ENCODE measurements at places on chromosomes 2 and 18. TPM values are rescaled to one million over a fixed set of nuclear protein-coding genes. Genes with fewer than 3 reads are reported as not detected.

FAM237A gene
- total RNA-seq = not detected

TTL gene
- total RNA-seq = 49.4 TPM

RGPD3 gene
- total RNA-seq = 0.98 TPM

IL1RL1 gene
- total RNA-seq = 0.25 TPM

ARHGAP15 gene
- total RNA-seq = 19.9 TPM

TNFAIP6 gene
- total RNA-seq = 0.25 TPM

BOLL gene
- not detected for total RNA-seq

IL36RN gene
- total RNA-seq = not detected

ACMSD gene
- not detected for total RNA-seq

KLHL30 gene
- not detected for total RNA-seq

CDK5R2 gene
- total RNA-seq = 11.6 TPM

GNLY gene
- total RNA-seq = not detected

VIL1 gene
- total RNA-seq = not detected

RIT2 gene
- total RNA-seq = 16.0 TPM

SERPINB5 gene
- 0.49 TPM for total RNA-seq

TMEM169 gene
- total RNA-seq = 15.7 TPM

CRACDL gene
- total RNA-seq = 1.2 TPM

DYNC2LI1 gene
- total RNA-seq = 32.7 TPM

ING5 gene
- 19.7 TPM for total RNA-seq

DIPK1C gene
- total RNA-seq = 5.2 TPM

STON1 gene
- 8.4 TPM for total RNA-seq

Data from temporal lobe (tissue), 4 donors.